ENCODE measurements at places on chromosomes 16 and 17.
A peak's percentile ranks its signal among the peaks of the same experiment; 100 is the strongest.

- no peak for DNase-seq
These were observed 80.7 kb downstream of the HELZ start for GRCh38 chr17:67164302-67164701.

DNA sequence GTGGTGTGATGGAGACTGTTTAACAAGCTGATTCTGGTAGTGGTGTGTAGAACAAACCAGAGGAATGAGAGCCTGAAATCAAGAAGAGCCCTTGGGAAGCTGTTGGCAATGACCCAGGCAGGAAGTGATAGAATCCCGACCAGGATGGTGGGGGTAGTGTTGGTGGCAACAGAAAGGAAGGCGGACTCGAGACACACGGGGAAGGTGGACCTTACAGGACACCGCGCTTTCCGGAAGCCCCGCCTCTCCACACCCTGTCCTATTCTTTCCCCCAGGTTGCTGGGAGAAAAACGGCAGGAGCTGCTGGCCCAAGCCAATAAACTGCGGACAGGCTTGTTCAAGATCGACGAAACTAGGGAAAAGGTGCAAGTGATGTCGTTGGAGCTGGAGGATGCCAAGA is 30.0 kb upstream of the KDM6B start:
- peak; percentile 80 for DNase-seq

- DNase-seq = no peak
These were observed 50.9 kb upstream of the CPNE2 start for GRCh38 chr16:57041182-57042156.

GRCh38 chr17:39915559-39915958 is 2.9 kb downstream of the GSDMB start:
- DNase-seq = no peak

DNA sequence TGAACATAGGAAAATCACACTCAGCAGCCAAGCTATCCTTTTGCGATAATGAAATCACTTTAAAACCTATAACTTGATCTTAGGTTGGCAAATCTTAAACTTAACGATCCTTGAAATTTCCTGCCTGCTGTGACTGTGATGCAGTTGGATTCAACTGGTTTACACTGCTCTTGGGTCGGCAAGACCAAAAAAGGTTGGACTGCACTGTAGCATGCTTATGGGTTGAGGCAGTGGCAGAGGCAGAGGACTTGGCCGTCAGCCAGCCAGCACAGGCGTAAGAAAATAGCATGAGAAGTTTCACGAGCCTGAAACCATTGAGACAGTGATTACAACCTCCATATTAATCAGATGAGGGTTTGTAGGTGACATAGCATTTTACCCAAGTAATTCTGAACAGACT is 21.4 kb downstream of the WSB1 start:
- peak; percentile 28 for DNase-seq

- DNase-seq = peak; percentile 80
These were observed 11.9 kb upstream of the NSRP1 start for GRCh38 chr17:30104575-30105339.

DNA sequence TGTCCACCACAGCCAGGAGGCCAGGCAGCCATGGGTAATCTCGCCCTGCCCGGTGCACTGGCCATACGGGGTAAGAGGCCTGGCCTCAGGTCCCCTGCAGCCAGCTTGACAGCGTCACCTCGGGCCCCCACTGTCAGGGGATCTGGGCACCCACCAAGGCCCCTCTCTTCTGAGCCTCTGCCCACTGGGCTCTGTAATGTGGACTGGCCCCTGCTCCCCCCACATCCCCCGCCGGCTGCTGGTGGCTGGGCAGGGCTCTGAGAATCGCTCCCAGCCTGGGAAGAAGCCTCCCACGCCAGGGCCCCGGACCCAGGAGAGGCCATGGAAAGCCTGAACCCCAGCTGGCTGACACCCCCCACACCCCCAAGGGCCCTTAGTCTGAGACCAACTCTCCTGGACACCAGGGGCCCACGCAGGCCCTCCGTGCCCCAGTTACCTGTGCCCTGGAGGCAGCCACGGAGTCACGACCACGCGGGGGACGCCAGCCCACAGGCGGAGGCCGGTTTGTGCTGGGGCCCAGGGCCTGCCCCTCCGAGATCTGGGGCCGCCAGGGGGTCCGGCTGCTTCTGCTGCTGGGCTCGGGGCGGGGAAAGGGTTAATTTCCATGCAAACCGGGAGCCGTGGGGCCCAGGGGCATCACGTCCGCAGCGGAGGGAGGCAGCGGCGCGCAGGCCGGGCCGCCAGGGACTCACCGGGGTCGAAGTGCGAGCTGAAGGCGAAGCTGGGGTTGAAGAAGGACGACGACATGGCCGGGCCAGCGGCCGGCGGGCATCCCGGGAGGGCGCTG is at the start of gene PVALEF:
Gene PVALEF (plus strand): TSS at position 262 of the 787 bp plus-strand sequence. CDS start 15,720 bp downstream, outside the sequence.
- no peak for DNase-seq

DNA sequence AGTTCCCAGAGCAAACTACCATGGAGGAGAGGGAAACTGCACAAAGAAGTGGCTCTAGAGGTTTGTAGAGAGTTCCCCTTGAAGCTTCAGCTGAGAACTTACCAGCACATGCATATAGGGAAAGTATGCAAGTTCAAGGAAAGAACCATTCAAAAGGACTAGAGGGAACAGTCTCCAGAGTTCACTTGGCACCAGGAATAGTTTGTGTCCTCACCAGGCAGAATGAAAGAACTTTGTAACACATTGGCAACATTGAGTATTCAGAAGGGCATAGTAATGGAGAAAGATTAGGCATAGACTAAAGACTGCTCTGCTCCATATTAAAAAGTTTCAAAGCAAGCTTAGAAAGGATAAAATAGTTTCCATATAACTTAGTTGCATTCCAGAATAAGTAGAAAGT is 155.4 kb upstream of the TOM1L1 start:
- no peak for DNase-seq

- DNase-seq = peak; percentile 79
These were observed 9.9 kb downstream of the SSTR5 start for GRCh38 chr16:1082266-1082951.

GRCh38 chr17:39963829-39964228 is 1.0 kb downstream of the GSDMA start:
- DNase-seq = peak; percentile 77

DNA sequence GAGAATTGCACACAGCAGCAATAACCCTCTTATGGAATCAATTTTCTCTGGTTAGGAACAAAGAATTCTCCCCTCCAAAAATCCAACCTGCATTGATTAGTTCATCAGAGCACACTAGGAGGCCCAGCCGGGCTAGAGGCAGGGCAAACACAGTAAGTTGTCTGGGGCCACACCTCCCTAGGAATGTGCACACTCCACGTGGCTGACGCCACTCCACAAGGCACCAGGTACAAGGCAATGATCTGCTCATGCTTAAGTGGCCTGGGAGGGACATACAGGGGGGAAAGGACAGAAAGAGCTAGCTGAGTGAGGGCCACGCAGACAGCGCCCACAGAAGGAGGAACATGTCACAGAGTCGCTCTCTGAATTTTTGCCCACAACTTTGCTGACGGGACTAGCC is 107.6 kb downstream of the SLC39A11 start:
- DNase-seq = no peak

- no peak for DNase-seq
These were observed 57.0 kb downstream of the FOXL1 start for GRCh38 chr16:86635176-86635876.

- DNase-seq = no peak
These were observed 4.7 kb downstream of the SLC22A31 start for GRCh38 chr16:89195521-89196171.

DNA sequence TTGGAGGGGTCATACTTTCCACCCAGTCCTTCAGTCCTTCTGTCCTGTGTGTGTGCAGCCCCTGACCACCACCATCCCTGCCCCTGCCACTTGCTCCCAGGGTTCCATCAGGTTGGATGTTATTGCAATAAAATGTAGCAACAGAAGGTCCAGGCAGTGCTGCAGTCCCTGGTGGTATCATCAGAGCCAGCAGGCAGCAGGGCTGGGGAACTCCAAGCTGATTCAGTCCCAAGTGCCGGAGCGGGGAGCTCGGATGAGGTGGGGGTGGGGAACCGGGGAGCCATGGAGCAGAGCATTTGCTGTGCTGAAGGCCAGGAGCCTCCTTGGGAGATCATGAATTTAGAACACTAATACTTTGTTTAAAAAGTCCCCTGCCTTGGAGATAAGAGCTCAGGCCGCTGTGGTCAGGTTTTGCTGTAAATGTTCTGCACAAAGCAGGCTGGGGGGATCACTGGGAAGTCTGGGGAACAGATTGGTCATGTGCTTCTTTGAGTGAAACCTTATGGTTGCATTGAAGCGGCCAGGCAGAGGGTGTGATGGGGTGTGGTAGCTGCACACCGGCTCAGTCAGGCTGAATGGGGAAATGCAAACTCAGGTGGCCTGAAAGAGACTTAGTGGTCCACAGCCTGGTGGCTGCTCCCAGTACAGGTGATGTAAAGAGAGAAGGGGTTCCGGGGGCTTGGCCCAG is 225.9 kb downstream of the SEC14L1 start:
- no peak for DNase-seq

DNA sequence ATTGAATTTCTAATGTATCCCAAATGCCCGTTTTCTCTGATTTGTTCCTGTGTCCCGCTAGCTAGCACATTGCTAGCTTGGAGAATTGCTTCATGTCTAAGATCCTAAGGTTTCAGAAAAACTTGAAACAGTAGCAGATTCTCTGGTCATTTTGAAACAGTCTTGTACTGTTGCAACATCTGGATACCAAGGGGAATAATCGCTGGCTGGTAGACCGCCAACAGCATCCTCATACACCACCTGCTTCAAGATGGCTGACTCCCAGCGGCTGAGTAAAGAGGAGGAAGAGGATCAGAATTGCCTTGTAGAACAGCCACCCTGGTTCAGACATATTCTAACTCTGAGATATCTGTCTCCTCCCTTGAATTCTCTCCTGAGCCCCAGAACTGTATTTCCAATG is 226.7 kb upstream of the ELAC2 start:
- peak; percentile 35 for DNase-seq

- no peak for DNase-seq
These were observed 139.6 kb downstream of the CDK5R1 start for GRCh38 chr17:32626379-32626791.
